ENCODE measurements at places on chromosomes 3 and 15. TPM values are rescaled to one million over a fixed set of nuclear protein-coding genes. Genes with fewer than 3 reads are reported as not detected.

Gene CMTM8
- 2.6 TPM for total RNA-seq

Gene C2CD4A
- 0.47 TPM for total RNA-seq

Gene TMEM212
- total RNA-seq = not detected

Gene OCA2
- 0.63 TPM for total RNA-seq

Gene WDR5B
- total RNA-seq = 2.7 TPM

Data from gastrocnemius medialis (tissue), 4 donors.